Left hindlimb (tissue), 1 donor: ENCODE measurements at places on chromosomes 2 and 18.
A peak's percentile ranks its signal among the peaks of the same experiment; 100 is the strongest.

DNA sequence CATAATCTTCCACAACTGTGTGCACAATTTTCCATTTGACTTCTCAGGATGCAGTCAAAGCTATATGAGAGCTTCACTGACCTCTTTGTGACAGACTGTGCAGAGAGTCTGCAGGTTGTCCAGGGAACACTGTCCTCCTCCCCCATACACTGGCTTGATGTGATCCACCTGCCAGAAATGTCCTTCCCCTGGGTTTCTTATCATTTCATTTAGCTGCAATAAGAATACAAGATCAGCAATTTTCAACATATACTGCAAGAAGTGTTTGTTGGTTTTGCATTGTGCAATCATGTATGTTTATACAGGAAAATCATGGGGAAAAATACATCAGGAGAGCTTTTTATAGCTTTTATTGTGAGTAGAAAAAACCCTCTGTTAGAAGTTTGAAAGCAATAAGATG lies 150.7 kb downstream of the RAB3GAP1 start:
- no peak for DNase-seq

DNA sequence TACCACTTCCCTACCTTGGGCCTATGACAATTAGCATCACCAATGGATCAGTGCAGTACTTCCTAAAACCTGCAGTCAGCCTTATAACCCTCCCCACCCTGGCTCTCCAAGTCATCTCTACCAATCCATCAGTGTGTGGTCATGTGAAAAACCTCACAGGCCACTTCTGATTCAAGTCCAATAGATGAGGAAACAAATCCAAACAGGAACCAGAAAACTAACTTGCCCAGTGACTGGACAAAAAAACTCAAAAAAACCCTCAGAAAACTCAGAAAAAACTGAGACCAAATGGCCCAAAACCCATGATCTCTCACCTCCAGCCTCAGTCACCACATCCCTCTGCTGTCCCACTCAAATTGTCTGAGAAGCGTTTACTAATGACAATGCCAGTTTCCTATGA lies 43.3 kb downstream of the TGFA start:
- DNase-seq, result no peak

DNA sequence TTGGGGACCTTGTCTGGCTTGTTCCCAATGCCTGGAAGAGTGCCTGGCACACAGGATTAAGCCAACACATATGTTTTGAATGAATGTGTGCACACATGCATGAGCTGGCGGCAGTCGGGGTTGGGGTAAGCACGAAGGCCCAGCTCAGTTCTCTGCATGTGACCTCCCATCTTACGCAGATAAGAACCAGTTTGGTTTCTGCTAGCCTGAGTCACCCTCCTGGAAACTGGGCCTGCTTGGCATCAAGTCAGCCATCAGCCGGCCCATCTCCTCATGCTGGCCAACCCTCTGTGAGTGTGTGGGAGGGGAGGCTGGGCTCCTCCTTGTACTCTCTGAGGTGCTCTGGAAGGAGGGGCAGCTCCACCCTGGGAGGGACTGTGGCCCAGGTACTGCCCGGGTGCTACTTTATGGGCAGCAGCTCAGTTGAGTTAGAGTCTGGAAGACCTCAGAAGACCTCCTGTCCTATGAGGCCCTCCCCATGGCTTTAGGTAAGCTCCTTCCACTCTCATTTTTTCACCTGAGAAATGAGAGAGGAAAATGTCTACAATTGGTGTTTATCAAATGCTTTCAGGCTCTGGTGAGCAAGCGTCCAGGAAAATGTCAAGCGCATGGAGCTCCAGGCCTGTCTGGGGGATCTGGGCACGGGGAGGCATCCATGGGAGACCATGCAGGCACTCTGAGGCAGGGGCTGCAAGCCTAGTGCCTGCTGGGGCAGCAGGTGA lies 9.7 kb upstream of the IL1RN start:
- peak; percentile 55 for DNase-seq

GRCh38 chr2:64631771-64632170 lies 21.9 kb downstream of the SERTAD2 start:
- DNase-seq, result no peak

GRCh38 chr18:11688972-11689668 lies at the start of gene GNAL:
Gene GNAL (plus strand): TSS chr18:11689264. CDS start chr18:11689564, 300 bp downstream.
- peak; percentile 81 for DNase-seq

- DNase-seq, result no peak
Observed at GRCh38 chr2:30781961-30782533, 25.2 kb downstream of the CAPN13 start.

- DNase-seq, result no peak
Observed at GRCh38 chr18:5510135-5510846, 33.5 kb downstream of the EPB41L3 start.

DNA sequence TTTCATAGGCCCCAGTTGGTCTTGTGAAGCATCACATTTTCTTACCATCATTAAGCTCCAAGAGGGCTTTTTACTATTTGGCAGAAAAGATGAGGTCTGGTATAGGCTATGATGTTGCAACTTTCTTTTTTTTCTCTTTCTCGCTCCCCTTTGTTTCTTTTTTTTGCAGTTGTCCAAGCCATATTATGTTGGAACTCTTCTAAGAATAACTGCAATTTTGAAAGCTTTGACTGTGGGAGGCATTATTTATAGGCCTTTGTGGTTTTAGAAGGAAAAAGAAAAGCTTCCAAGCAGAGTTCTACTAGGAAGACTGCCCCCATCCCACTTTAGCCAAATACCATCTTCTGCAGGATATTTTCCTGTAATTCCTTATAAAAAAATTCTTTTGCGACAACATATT lies 571.6 kb downstream of the ARHGAP15 start:
- no peak for DNase-seq

DNA sequence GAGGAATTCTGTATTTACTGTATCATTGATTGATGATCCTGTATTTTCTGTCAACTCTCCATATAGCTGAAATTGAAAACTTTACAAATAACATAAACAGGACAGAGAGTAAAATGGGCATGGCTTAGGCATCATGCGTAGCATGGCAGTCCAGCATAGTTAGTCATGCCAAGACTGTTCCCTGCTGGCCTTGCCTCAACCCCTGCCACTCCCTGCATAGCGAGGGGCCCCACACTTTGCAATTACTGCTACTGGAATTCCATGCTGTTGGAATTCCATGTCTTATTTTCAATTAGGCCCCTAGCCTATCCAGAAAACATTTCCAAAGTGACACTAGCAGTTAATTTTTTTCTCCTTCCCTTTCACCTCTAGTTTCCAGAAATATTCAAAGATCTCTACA lies 15.1 kb upstream of the SOX11 start:
- no peak for DNase-seq

DNA sequence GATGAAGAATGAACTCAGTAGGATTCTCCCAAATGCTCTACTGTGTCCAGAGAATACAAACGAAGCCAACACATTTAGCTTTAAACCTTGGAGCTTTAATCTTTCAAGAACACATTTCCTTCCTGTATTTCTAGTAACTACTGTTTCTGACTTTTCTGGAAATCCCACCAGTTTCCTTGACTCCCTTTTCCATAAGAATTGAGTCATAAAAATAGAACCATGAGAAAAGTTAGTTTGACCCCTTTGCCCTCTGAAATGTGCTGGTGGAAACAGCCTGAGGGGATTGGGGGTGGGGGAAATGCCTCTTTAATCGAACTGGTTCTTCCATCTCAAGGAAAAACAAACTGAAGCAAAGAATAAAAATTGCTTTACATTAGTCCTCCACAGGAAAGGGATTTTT lies 123.9 kb downstream of the TMEM17 start:
- DNase-seq, result no peak

GRCh38 chr2:106996171-106996769 lies 110.3 kb upstream of the ST6GAL2 start:
- no peak for DNase-seq

DNA sequence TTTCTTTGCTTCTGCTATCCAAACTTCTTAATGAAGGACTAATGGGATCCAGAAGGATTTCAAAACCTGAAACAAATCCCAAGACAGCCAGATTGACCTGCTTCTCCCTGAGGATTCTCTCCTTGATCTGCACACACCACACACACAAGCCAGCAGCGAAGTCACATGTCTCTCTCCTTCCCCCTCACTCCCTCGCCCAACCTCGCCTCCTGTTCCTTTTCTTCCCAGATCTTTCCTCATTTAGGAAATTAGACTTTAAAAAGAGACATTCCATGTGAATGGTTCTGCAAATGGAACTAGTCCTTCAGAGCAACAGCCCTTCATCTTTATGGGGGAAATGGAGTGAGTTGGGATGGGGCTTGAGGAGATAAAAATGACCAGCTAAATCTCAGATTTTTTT lies 639.1 kb upstream of the SETBP1 start:
- no peak for DNase-seq

- no peak for DNase-seq
Observed at GRCh38 chr2:121944072-121944831, 188.8 kb downstream of the TSN start.

DNA sequence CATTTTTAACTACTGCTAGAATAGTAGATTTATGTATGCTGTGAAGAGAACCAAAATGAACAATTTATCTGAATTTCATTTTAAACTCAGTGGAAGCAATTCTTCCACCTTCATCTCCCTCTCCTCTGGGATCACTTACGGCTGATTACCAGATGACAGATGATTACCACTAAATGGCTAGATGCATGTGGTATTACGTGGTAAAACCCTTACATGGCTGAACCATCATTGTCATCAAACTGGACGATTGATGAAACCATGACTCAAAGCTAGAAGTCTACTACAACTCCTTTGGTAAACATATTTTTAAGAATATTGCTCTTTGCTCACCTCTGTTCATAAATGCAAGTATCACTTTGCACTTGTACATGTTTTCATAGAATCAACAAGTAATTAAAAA lies 48.5 kb upstream of the DOCK10 start:
- no peak for DNase-seq

DNA sequence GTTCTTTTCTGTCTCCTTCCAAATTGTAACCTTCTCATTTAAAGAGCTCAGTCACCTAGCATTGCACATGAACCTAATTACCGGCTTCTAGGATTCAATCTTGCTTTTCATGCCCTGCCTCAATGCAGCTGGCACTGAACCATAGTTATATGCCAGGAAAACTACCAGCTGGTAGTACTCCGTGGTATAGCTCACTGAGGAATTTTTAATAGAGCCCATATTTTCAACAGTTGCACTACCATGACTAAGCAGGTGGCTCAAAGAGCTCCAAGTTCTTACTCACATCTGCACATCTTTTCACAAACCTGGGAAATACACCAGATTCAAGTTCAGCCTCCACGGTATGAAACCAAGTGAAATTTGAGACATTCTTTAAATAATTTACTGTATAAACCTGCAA lies 363.5 kb downstream of the GRB14 start:
- no peak for DNase-seq

- DNase-seq, result no peak
Observed at GRCh38 chr2:136384531-136385303, 266.8 kb upstream of the CXCR4 start.

DNA sequence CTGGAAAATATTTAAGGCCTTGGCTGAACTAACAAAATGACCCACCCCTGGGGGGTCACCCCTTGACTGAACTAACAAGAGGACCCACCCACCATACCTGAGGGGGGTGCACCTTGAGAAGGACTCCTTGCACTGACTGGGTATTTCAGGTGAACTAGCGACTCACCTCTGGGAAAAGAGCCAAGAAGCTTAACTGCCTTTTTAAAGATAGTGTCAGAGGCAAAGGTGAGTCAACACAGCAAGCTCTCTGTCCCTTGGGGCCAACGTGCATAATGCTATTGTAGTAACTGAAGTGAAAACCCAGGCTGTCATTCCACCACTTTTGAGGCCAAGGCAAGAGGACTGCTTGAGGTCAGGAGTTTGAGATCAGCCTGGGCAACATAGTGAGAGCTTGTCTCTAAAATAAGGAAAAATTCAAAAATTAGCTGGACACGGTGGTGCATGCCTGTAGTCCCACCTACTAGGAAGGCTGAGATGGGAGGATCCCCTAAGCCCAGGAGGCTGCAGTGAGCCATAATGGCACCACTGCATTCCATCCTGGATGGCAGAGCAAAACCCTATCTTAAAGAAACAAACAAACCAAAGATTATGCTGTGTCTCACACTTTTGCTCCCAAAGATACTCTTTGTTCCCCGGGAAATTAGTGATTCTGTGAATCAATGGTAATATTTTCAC lies 36.4 kb upstream of the ZCCHC2 start:
- DNase-seq, result no peak

DNA sequence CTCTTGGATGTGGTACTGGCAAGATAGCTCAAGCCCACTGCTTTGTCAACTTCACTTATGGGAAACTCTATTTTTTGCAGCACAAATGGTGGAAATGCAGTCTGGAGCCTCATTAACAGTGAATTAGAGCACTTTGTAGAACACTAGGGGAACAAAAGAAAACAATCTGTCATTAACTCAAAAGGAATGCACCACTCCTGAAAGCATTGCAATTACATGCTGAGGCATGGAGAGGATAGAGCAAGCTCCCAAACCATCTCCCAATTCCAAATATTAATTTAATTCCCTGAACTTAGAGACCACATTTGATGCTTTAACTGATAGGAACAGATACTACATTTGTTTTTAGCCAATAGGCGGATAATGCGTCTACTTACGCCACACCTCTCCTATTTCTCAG lies 32.8 kb upstream of the TANC1 start:
- DNase-seq, result no peak
